ENCODE measurements at places on chromosomes 3 and 15.

GRCh38 chr3:156160647-156161046 is 40.3 kb downstream of the KCNAB1 start:
- no peak for DNase-seq

- peak; percentile 56 for DNase-seq
Observed at GRCh38 chr15:68543165-68544008, 35.4 kb upstream of the CORO2B start.

- peak; percentile 71 for DNase-seq
Observed at GRCh38 chr3:56119575-56120349, 348.5 kb downstream of the ERC2 start.

DNA sequence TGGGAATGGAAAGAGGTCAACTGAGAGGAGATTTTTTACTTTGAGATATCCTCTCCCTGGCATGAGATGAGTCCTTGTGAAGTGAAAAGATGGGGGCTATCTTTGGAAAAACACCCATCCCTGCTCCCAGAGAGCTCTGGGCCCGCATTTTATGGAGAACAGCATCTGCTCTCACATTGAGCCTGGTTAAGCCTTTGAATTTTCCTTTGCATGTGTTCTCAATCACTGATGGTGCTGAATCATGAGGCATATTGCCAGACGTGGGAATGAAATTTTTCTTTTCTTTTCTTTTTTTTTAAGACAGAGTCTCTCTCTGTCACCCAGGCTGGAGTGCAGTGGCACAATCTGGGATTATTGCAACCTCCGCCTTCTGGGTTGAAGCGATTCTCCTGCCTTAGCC is 24.4 kb downstream of the TMEM45A start:
- DNase-seq = no peak

DNA sequence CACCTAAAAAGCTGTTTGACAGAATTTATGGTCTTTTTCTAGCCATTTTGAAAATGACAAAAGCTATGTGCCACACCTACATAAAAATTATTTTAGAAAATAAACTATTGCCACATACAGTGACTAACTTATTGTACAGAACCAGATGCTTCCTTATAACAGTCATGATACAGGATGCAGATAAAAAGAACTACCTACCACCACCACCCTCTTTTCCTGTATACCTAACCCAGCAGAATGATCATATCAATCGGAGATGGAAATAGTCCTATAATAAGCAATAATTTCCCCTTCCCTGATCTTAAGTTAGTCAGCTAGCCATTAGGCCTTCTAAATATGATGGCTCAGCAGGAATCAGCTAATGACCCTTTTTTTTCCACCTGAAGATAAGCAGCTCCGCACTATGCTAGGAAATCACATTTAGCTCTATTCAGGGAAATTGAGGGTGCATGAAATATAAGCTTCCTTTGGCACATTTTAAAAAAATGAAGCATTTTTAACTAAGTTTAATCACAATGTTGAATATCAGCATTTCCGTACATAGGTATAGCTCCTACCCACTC is 155.5 kb upstream of the SETMAR start:
- DNase-seq = no peak

DNA sequence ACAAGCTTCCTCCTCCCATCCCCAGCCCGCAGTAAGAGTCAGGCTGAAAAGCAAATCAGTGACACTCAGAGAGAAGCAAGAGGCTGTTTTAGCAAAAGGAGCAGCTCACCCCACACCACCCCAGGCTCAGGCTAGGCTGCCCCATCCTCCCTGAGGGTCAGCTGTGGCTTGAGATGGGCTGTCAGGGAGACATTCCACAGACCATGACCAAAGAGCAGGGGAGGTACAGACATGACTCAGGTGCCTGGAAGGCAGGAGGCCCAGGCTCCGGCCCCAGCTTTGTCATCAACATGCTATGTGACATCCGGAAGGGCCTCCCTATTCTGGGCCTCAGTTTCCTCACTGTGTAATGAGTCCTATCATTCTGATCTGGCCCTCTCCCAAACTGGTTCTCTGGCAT is 24.7 kb downstream of the HCN4 start:
- no peak for DNase-seq

- no peak for DNase-seq
Observed at GRCh38 chr15:68177742-68178141, 27.4 kb downstream of the CALML4 start.

GRCh38 chr15:43329217-43329959 is 985 bp downstream of the LCMT2 start:
- peak; percentile 3 for DNase-seq

DNA sequence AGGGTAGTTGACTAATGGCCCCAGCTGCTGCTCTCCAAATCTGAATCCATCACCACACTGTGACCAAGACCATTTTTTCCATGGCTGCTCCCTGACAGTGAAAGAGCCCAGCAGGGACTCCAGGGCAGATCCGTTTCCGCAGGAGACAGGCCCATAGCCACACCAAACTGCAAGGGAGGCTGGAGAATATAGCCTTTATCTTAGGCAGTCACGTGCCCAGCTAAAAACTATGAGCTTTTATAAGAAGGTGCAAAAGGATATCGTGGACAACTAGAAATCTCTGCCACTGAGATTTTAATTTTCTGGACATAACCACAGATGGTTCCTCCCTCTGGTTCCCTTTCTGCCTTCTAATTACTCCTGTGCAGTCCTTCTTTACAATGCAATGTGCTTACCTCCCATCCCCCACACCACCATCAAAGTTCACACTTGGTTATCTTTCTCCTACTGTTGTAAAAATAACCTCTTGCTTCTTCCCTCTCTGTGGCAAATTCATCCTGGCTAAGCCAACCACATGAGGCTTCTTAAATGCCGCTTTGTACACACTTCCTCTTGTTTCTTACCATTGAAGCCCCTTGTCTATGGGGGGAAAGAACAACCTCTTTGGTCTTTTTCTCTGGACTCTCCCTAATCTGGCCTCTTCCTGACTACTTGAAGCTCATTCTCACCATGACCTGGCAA is 233.7 kb downstream of the SHQ1 start:
- DNase-seq = no peak

- no peak for DNase-seq
Observed at GRCh38 chr3:13110678-13111116, 37.5 kb upstream of the IQSEC1 start.

DNA sequence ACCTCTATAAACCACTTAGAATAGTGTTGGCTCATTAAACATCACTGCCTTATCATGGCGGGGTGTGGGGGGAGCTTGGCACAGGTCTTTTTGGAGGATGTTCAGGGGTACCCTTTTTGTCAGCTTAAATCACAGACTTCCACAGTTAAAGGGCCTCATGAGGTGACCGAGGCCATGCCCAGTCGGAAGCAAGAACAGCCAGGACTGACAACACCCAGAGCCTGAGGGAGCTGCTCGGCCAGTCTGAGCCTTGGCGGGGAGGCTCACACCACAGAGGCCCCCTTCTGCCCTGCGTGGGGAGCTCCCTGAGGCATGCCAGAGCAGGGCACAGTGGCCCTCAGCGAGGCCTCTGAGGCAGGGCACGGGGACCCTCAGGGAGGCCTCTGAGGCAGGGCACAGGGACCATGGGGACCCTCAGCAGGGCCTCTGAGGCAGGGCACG is 49.5 kb downstream of the UMPS start:
- DNase-seq = no peak

GRCh38 chr3:28949580-28949979 is 331.3 kb upstream of the RBMS3 start:
- DNase-seq = no peak

DNA sequence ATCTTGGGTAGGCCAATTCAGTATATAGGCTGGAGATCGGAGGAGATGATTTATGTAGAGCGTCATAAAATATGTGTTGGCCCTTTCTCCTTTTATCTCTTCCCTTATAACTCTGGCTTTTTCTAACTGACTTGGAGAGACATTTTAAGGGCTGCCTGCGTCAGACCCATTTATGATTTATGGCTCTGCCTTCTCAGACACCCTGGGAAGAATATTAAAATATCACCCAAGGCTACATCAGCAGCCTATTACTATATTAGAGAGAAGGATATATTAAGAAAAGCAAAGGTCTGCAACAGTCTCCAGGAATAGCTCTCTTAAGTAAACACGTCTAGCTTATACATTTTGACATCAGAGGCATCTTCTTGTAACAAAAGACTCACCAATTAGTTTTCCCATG is 179.4 kb downstream of the SV2B start:
- DNase-seq = no peak

DNA sequence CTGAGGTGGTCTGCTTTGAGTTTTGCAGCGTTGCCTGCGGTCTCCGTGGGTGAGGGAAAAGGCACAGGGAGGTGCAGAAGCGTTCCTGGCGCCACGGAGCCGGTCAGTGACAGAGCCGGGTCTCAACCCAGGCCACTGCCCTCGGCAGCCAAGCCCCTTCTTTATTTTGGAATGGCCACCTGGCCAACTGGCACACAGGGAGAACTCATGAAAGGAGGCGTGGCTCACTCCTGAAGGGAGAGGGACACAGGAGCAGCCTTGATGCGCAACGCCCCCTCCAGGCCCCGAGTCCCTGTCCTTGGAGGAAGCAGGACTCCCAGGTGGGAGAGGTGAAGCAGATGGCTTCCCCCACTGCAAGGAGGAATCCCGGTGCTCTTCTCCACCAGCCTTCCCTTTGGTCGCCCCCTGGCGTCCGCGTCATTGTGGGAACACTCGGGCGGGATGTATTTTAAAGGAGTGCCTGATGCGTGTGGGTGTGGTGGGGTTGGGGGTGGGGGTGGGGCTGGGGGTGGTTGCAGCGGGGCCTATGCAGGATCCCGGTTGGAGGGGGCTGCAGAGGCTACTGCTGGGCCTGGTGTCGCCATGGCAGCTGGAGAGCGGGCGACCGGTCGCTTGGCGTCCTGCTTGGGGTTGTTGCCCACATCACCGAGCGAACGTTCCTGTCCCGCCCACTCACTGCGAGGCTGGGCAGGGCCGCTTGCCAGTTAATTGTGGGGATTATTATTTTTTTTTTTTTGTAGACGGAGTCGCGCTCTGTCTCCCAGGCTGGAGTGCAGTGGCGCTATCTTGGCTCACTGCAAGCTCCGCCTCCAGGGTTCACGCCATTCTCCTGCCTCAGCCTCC is 32.6 kb downstream of the APBA2 start:
- no peak for DNase-seq

GRCh38 chr3:25456723-25457670 is 28.9 kb downstream of the RARB start:
- DNase-seq = no peak

DNA sequence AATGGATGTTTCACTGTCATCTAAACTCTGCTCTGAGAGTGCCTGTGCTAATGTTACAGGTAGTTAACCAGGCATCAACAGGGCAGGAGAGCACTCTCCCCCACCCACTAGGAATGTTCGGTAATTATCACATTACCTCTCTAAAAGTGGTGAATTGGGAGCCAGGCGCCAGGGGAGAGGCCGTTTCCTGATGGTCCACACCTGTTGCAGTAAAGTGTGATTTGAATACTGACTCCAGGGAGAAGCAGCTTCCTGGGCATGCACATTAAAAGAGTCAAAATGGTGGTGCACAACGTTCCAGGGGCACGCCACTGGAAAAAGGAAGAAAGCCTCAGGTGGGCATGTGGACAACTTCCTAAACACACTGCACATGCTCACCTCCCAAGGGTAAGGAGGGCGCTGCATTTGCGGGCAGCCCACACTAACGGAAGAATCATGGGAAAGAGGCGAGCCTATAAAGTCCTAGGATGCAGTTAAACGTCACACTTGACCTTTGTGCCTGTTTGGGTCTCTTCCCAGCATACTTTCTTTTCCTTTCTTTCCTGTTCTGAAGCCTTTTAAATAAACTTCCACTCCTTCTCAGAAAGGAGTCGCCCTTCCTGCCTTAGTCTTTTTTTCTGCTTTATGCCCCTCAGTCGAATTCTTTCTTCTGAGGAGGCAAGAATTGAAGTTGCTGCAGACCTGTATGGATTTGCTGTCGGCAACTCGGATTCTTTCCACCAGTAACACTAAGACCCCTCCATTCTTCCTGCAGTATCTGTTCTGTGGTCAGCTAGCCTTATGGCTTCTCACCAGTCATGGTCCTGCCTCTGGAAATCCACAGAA is 28.9 kb upstream of the GPD1L start:
- DNase-seq = no peak

DNA sequence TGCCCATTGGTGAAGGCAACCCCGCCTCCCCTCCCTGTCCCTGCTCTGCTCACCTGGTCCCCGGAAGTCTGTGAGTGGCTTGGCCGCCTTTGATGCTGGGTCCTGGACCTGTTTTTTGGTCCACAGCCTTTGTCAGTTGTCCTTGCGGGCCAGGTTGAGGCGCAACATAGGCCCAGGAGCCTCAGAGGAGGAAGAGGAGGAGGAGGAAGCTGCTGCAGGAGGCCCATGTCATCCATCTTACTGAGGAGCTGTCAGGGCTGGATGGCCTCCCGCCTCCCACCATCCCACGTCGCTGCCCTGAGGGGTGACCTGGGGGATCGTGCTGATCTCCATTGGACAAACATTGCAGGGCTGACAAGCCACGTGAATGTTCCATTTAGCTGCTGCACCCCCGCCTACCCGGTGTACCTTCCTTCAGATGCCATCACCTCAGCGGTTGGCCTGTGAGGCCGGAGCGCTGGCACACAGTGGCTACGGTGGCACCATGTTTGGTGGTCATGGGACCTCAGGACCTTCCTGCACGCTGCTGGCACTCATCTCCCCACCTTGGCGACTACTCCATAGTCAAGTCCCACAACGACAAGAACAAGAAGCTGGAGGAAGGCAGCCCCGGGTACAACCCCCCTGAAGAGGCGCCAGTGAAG is 106.3 kb downstream of the SMAD6 start:
- DNase-seq = no peak

GRCh38 chr15:58924327-58924726 is 9.2 kb downstream of the SLTM start:
- DNase-seq = peak; percentile 34

DNA sequence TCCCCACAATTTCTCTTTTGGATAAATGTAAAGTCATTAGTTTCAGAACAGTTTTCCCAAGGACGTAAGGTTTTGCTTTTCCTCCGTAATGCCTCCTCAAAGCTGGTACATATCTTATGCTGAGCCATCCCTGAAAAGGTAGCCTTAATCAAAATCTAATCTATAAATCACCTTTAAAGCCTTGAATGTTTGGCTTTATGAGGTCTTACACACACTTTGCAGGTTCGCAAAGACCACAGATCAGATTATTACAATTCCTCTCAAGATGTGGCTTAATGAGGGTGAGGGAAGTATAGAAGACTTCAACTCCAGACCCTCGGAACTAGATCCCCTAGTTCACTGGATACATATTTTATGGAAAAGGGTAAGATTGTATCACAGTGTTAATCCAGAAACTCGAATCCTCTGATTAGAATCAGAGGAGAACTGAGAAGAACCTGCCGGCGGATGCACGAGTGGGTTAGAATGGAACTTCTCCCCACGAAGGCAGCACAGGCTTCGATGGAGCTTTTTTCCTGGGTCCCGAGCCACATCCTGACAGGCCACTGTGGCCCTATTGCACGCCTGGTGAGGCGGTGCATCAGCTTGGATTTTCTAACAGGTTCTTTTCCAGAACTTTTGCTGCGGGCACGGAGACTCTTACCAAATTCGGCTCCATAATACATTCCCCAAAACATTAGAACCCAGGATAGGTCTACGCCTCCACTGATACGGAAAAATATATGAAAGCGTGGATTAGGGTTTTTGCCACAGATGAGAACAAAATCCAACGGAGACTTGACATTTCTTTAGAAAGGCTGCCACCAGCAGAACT is 1.2 kb downstream of the CTXND1 start:
- DNase-seq = no peak

GRCh38 chr3:107855710-107856109 is 235.1 kb downstream of the CD47 start:
- DNase-seq = no peak

Measured in AG09309 (cell line).